Activated CD8-positive, alpha-beta memory T cell treated with anti-CD3 and anti-CD28 coated beads, Interleukin-2, amount 10 ng/mL, durations not matched to agents 7 days and 5 days (primary cell): ENCODE measurements at places on chromosomes 2 and 18. TPM values are rescaled to one million over a fixed set of nuclear protein-coding genes. Genes with fewer than 3 reads are reported as not detected.

Gene TLX2
- 1.3 TPM for total RNA-seq

Gene ONECUT2
- not detected for total RNA-seq

Gene GALNT13
- not detected for total RNA-seq

Gene RSAD2
- 183 TPM for total RNA-seq

Gene CYP1B1
- total RNA-seq: 4.2 TPM

Gene FAM161A
- 4.8 TPM for total RNA-seq

Gene FBXO15
- 0.70 TPM for total RNA-seq

Gene ACADL
- not detected for total RNA-seq

Gene OSR1
- not detected for total RNA-seq

Gene HOXD12
- not detected for total RNA-seq

GRCh38 chr2:162016080-162016479 is 57.9 kb downstream of the DPP4 start:
- no peak for DNase-seq
- H3K4me3 ChIP-seq: no peak overlapping the region
- peaks cover 79% of the 10 kb centered on the region for H3K36me3 ChIP-seq
- peak overlapping the region; percentile 28 for H3K27ac ChIP-seq

DNA sequence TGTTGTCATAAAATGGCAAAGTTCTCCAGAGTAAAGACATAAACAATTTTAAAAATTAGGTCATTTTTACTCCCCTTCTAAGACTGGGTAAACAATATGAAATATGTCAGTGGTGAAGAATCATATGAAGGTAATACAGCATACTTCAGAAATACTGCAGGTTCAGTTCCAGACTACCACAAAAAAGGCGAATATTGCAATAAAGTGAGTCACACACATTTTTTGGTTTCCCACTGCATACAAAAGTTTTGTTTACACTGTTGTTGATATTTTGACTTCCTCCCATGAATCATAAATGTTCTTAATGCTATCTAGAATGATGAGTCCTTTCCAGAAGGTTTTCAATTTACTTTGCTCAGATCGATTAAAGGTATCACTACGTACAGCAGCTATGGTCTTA is 73.5 kb downstream of the SMC6 start:
- H3K4me1 ChIP-seq: no peaks in the 10 kb centered on the region
- DNase-seq: no peak
- H3K4me3 ChIP-seq: no peak overlapping the region
- H3K27me3 ChIP-seq: no peaks in the 10 kb centered on the region
- peaks cover 43% of the 10 kb centered on the region for H3K36me3 ChIP-seq

DNA sequence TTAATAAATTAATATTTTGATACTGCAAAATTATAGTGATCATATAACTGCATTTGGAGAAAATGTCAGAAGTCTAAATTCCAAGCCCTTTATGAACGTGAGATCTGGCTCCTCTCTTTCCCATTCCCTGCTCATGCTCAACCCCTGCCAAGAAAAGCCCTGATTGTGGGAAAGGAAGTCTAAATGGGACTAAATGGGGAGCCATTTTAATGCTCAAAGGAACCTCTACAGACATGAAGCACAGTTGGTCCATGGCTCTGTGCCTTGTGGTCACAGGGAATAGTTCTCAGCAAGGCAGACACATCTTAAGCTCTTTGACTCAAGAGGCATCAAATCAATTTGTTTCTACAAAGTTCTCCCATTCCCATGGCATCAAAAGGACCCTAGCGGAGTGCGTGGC is 29.3 kb upstream of the INSIG2 start:
- no peaks in the 10 kb centered on the region for H3K36me3 ChIP-seq
- no peak overlapping the region for H3K4me3 ChIP-seq
- H3K27ac ChIP-seq: no peak overlapping the region
- no peak for DNase-seq

DNA sequence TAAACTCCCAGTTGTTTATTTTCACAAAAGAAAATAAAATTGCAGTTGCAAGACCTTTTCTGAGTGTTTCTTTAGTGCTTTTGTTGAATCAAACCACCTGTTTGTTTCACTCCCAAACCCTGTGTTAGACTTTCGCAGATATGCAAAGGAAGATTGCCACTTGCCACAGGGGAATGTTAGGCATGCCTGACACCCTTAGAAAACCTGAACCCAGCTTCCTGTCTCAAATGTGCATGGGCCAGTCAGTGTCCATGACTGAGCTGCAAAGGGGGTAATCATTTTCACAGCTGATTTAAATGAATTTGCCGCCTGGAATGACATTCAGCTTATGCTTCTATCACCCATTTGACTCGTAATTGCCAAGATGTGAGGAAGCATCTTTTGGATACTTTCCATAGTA is 17.5 kb downstream of the TGOLN2 start:
- H3K36me3 ChIP-seq: peaks cover 13% of the 10 kb centered on the region
- H3K4me3 ChIP-seq: no peak overlapping the region
- H3K4me1 ChIP-seq: peaks cover 21% of the 10 kb centered on the region
- H3K27me3 ChIP-seq: peaks cover 2% of the 10 kb centered on the region

DNA sequence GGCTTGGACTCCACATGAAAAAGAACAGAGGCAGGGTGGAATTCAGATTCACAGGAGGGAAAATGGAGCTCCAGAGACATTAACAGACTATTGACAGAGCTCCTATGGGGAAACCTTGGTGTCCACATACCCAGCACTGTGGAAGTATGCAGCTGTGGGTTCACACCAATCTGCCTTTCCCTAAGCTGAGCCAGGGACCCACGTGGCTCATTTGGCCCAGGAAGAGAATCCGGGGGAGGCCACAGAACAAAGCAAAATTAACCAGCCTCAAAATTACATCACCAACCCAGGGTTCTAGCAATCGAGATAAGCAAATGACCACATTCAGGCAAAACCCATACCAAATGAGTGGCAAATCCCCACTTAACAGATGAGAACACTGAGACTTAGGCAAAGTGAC is 105.8 kb upstream of the TWIST2 start:
- H3K4me3 ChIP-seq: no peak overlapping the region
- H3K27me3 ChIP-seq: peaks cover 7% of the 10 kb centered on the region
- H3K4me1 ChIP-seq: no peaks in the 10 kb centered on the region
- H3K27ac ChIP-seq: no peak overlapping the region
- H3K36me3 ChIP-seq: no peaks in the 10 kb centered on the region
- no peak for DNase-seq

DNA sequence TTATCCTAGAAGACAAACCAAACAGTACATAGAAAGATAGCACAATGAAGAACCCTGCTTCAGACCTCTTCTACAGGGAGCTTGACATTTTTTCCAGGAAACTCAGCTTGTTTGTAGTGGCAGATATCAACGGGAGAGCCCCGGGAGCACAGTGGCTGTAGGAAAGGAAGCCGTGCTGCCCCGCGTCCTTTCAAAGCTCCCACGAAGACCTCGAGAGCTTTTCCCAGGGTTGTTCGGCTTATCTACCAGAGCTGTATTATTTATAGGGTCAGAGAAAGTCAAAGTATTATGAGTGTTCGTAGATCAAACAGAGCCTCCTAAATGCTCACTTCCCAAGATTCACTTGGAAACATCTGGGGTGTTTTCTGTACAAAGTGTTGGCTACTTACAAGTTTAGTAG is 167.1 kb upstream of the COPS8 start:
- no peak for DNase-seq
- no peaks in the 10 kb centered on the region for H3K4me1 ChIP-seq
- H3K4me3 ChIP-seq: no peak overlapping the region
- H3K36me3 ChIP-seq: no peaks in the 10 kb centered on the region
- peaks cover 25% of the 10 kb centered on the region for H3K27me3 ChIP-seq

DNA sequence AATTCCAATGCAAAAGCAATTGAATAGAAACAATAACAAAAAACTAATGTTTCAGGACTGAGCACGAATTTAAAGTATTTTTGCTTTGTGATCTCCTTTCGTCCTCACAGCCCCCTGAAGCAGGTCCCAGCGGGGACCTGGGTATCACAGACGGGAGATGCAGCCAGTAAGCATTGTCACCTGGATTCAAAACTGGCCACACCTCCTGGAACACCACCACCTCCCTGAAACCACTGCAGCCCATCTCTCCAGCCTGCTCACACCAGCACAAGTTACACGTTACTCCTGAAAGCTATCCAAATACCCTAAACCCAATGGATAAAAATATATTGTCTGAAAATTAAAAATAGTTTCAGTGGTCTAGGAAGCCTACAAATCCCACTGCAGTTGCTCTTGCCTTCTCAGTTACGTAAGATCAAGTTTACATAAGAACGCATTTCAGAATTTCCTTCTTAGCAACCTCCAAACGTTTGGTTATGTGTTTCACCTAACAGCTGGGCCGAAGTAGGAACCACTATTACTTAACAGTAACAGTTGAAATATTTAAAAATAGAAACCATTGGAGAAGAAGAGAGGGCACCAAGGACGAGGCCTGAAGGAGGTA is 178.0 kb downstream of the HDAC4 start:
- H3K27me3 ChIP-seq: no peaks in the 10 kb centered on the region
- DNase-seq: no peak

DNA sequence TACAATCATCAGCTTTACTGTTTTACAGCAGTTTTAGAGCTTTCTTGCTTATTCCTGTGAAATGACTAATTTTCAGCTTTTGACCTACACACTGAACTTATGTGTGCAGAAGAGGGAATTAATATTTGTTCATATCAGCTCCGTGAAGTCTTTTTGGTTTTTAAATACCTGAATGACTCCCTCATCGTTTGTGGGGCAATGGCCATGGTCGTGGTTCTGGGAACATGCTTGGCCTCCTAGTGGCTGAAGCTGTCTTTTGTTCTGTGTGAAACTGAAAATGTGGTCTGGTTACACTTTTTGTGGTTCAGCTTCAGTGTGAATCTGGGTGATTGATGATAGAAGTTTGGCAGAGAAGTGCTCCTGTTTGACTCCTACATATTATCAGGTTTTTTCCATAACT is 408.1 kb downstream of the THSD7B start:
- H3K4me1 ChIP-seq: no peaks in the 10 kb centered on the region
- no peaks in the 10 kb centered on the region for H3K27me3 ChIP-seq
- H3K27ac ChIP-seq: no peak overlapping the region

DNA sequence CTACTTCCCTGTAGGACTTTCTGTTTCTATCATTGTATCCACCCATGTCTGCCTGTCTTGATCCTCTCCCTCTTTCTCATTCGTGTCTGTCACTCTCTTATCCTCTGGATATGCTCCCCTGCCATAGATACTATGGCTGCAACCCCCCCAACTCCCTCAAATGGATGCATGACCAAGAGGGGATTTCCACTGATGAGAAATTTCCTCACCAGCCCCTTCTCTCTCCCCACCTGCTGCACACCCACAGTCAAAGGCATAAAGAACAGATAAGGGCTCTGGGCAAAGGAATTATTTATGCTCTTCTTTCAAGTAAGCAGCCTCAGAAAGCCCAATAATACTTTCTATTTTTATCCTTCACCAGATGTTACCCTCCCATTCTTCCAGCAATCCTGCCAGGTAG is 121.3 kb downstream of the FOXI3 start:
- H3K27ac ChIP-seq: no peak overlapping the region
- peaks cover 2% of the 10 kb centered on the region for H3K4me1 ChIP-seq
- H3K4me3 ChIP-seq: no peak overlapping the region
- no peaks in the 10 kb centered on the region for H3K36me3 ChIP-seq
- peaks cover 37% of the 10 kb centered on the region for H3K27me3 ChIP-seq

DNA sequence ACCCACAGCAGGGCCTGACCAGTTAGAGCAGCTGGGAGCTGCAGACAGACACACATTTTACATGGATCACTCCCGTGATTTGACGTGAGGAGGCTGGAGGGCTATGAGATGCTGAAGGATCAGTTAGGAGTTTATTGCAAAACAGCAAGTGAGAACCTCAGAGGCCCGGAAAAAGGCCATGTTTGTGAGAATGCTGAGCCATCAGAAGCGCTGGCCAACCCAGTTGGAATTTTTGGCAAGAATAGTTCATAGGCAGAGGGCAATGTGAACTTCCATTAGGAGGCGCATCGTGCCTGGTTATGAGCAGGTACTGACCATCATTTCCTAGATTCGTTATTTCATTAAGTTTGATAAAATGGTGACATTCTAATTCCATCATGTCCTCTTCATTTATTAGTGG is 23.3 kb upstream of the LMAN1 start:
- no peak overlapping the region for H3K4me3 ChIP-seq
- H3K27me3 ChIP-seq: peaks cover 21% of the 10 kb centered on the region
- no peaks in the 10 kb centered on the region for H3K4me1 ChIP-seq
- DNase-seq: no peak

- H3K4me3 ChIP-seq: no peak overlapping the region
- DNase-seq: no peak
Measured at GRCh38 chr2:138493334-138493733, 8.2 kb upstream of the SPOPL start.

DNA sequence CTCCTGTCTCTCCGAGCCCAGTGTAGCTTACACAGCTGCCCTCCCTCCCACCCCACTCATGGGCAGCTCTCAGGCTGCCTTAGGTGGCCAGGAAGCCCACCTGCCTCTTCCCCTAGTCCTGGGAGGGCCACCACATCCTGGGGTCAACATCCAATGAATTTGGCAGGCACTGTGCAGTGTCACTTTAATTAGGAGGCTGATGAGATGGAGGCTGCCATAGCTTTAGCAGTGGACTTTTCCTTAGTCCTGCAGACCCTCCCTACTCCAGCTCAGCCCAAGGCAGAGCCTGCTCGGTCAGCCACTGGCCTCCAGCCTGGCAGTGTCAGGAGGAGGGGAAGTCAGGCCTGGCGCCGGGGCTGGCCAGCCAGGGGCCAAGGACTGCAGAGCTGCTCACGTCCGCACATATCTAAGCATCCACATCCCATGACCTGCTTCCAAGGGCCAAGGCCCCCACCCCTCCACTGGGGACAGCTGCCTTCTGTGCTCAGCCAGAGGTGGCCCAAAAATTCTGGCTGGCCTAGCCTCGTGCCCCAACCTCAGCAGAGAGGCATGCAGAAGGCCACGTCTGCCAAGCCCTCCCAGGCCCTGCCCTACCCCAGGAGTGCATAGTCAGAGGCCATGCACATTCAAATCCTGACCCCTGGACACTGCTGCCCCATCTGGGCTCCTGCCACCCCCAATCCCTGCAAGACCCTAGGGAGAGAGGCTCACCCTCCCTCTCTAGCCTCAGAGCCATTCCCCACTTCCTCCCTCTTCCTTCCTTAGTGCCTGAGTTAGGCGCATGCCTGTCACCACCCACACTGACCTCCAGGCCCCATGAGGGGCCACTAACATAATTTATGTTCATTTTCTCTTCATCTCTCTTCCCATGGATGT is 33.1 kb downstream of the ADRA2B start:
- H3K4me3 ChIP-seq: no peak overlapping the region
- no peak overlapping the region for H3K27ac ChIP-seq
- no peaks in the 10 kb centered on the region for H3K4me1 ChIP-seq
- H3K36me3 ChIP-seq: no peaks in the 10 kb centered on the region

GRCh38 chr2:232898592-232899543 is 28.8 kb downstream of the SNORC start:
- DNase-seq: no peak
- H3K4me3 ChIP-seq: no peak overlapping the region

- no peak for DNase-seq
- peaks cover 30% of the 10 kb centered on the region for H3K27me3 ChIP-seq
- no peaks in the 10 kb centered on the region for H3K36me3 ChIP-seq
Measured at GRCh38 chr2:100747996-100748615, 71.8 kb upstream of the NPAS2 start.
